ENCODE measurements at places on chromosomes 11 and 22.
A peak's percentile ranks its signal among the peaks of the same experiment; 100 is the strongest.

DNA sequence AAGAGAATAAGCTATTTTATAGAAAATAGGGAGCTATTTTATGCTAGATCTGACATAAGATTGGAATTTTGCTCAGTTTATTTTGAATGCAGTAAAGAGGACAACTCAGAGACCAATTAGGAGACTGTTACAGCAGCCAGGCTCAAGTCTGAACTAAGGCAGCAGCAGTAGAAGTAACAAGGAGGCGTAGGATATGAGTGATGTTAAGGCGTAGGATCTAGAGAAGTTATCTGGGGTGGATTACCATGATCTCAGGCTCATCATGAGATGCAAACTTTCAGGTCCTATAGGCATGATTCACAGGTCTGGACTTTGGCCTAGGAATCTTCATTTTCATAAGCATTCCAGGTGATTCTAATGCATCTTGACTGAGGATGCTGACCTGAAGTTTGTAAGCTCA lies 108.9 kb upstream of the BLID start:
- DNase-seq, result no peak

- no peak for DNase-seq
Observed at GRCh38 chr11:79550809-79551208, 110.0 kb upstream of the TENM4 start.

GRCh38 chr11:1936781-1937615 lies 10.1 kb upstream of the MRPL23 start:
- no peak for DNase-seq

DNA sequence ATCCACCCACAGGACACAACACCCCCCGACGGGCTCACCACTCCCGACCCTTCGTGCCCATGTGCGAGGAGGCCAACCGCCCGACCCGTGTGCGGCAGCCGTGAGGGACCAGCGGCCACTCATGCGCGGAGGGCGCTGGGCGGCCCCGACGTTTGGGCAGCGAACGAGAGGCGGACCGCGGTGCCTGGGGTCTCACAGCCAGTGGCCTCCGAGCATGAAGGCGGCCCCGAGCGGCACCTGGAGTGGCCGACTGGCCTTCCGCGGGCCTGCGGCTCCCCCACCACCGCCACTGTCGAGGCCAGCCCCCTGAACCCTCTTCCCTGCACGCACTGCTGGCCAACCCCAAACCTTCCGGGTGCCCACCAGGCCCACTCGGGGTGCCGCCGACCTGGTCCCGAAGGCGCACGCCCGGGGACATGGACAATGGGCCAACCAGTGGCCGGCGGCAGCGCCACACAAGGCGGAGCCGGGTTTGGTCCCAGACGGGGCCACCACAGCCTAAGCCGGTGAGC lies 4274.9 kb upstream of the OR11H1 start:
- DNase-seq, result no peak

GRCh38 chr11:119567688-119568582 lies 145.0 kb upstream of the THY1 start:
- DNase-seq, result no peak

- no peak for DNase-seq
Observed at GRCh38 chr11:114208377-114208776, 87.8 kb upstream of the NNMT start.

DNA sequence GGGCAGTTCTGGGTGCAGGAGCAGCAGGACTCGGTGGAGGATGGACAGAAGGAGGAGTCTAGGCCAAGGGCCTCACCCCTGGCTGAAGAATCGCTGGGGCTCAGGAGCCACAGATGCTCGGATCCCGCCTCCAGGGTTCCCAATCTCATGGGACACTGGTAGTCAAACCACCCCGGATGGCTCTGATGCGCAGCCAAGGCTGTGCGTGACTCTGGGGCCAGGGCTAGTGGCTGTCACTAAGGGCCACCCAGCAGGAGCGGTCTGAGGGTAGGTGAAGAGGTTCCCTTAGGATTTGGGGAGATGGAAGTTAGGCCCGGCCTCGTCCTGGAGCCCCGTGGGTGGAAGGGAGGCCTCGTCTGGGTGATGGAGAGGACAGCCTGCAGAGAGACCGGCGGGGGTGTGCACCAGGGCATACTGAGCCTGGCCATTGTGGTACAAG lies 300.6 kb downstream of the TBC1D22A start:
- no peak for DNase-seq

DNA sequence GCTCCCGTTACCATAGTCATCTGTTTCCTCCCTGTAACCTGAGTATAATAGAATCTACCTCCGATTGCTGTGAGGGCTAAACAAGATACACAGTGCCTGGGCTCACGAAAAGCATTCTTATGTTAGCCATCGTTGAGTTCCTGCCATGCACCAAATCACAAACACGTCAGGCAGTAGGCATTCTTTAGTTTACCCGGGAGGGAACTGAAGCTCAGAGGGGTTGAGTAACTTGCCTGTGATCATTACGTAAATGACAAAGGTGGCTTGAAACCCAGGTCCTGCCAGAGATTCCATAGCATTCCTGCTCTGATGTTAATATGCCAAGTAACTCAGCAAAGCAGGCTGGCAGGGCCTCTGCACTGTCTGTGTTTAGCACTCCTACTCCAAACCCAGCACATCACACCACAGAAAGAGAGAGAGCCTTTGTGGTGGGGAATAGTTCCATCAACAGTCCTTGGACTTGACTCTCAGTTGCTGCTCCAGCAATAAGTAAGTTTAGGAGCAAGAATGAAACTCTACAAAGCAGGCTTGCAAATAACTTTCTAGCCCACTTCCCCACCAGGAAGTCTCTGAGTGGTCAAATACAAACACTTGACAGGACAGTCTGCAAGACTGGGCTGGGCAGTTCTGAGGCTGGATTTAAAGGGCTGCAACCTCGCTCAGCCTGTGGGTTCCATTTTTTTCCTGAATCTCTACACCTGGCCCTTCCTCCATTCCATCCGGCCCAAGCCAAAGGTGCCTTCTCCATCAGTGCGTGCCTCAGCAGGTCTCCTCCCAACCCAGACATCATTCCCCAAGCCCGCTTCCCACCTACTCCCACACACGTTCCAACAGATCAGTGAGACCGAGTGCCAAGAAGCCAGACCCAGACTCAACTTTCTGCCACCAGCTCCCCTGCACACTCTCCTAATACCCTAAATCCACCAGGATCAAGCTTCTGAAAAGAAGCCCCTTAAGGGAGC lies 1.1 kb downstream of the SCN2B start:
- no peak for DNase-seq

- DNase-seq, result no peak
Observed at GRCh38 chr11:1906611-1907423, 12.7 kb upstream of the TNNT3 start.

DNA sequence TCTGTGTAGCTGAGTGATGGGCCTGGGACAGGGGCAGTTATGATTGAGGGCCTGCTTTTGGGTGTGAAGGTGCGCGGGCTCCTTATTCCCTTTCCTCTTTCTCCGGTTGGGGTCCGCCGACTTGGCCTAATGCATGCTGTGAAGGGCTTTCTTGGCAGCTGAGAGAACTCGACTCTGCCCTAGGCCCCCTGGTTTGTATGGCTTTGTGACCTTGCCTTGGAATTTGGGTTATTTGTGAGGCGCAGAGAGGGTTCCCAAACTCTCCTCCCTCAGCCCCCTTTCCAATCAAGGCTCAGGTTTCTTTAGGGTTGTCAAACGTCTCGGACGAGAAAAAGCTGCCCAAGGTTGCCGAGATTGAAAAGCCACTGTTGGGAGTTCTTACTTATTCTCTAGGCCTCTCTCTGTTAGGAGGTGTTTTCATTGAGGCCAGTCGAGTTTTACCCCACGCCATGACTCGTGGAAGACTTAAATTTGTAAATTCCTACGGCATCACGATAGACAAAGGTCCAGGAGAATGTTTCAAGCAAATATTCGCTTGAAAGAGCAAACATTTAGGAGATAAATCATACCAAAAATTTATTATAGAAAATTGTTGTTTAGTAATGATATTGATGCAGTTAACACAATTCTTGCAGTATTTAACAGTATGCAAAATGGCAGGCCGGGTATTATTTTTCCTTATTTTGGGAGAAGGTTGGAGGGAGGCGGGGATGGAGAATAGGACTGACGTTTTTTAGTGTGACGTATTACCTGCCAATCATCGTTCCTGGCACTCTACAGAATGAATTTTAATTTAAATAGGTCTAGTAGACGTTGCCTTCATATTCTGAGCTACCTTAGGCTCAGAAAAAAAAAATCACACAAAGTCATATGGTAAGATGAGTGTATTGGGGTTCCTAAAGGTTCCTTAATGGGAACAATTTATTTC lies 689 bp downstream of the PDHX start:
- no peak for DNase-seq

- no peak for DNase-seq
Observed at GRCh38 chr11:5593146-5593545, 3.3 kb upstream of the TRIM6 start.

DNA sequence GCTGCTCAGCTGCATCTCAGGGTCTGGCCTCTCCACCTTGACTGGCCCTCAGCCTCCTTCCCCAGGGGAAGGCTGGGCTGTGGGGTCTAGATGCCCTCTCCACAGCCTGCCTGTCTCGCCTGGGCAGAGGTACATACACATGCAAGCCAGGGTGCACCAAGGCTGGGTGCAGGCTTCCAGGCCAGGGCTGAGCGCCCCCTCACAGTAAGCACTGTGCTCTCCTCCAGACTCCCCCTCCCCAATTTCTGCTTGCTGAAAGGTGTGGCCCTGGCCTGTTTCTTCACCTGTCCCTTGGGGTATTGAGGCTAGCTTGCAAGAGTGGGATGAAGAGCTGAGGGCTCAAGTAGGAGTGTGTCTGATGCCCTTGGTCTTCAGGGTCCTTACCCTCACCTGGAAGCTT lies 22.5 kb downstream of the RELT start:
- no peak for DNase-seq

- DNase-seq, result no peak
Observed at GRCh38 chr11:121928597-121929580, 187.1 kb downstream of the BLID start.

- no peak for DNase-seq
Observed at GRCh38 chr22:35230839-35231584, 26.3 kb upstream of the HMGXB4 start.

- peak; percentile 87 for DNase-seq
Observed at GRCh38 chr11:62539238-62539925, 7.2 kb downstream of the AHNAK start.

DNA sequence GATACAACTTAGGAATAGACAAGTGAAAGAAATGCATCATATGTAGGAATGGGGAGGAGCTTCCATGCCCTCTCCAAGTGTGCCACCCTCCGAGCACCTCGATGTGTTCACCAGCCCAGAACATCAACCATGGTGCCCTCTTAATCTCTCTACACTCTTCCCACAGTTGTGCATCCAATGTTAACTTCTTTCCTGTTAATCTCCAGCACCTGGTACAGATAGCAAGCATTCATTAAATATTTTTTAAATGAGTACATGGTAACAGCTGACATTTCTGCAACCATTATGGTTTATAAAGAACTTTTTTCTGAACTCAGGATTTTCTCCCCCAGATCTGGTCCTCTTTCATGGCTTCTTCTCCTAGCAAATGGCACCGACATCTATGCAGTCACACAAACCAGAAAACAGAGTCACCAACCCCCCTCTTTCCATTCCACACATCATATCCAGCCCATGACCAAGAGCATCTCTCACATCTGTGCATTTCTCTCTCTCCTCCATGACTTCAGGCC lies 118.1 kb upstream of the CLPB start:
- no peak for DNase-seq

DNA sequence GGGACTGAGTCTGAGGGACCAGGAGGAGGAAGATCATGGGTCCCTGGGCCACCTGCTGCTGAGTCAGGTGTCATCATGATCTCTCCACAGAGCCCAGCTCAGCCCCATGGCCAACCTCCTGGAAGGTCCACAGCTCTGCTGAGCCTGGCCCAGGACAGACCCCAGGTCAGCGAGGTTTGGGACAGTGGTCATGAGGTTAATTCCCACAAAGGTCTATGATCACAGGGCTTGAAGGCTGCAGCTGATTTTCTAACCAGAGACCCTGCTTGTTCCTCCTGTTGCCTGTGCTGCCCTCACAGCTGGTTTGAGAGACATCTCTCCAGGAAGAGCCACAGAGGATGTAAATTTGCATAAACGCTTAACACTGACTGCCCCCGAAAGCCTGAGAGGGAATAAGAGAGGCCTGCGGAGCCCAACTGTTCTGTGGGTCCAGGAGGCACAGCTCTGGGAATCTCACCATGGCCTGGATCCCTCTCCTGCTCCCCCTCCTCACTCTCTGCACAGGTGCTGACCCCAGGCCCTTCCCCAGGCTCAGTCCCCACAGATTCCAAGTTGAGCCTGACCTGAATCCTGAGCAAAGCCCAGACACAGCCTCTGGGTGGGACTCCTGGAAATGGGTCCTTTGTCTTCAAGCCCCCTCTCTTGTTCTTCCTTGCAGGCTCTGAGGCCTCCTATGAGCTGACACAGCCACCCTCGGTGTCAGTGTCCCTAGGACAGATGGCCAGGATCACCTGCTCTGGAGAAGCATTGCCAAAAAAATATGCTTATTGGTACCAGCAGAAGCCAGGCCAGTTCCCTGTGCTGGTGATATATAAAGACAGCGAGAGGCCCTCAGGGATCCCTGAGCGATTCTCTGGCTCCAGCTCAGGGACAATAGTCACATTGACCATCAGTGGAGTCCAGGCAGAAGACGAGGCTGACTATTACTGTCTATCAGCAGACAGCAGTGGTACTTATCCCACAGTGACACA lies 102.8 kb downstream of the GGTLC2 start:
- DNase-seq, result no peak

DNA sequence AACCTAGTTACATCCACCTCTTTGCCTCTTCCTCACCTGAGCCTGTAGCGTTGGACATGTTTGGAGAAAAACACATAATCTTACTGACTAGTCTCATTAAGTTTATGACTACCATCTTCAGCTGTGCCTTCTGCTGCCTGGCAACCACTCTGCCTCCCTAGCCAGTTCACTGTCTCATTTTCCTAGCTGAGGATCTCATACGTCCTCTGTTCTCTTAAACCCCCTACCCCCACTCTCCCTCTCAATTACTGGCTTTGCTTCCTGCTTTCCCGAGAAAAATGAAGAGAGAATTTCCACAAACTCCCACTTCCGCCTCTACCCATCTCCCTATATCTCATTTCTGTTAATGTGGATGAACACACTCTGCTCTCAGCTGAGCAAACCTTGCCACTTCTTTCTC lies 239.3 kb upstream of the POU2AF2 start:
- DNase-seq, result no peak

DNA sequence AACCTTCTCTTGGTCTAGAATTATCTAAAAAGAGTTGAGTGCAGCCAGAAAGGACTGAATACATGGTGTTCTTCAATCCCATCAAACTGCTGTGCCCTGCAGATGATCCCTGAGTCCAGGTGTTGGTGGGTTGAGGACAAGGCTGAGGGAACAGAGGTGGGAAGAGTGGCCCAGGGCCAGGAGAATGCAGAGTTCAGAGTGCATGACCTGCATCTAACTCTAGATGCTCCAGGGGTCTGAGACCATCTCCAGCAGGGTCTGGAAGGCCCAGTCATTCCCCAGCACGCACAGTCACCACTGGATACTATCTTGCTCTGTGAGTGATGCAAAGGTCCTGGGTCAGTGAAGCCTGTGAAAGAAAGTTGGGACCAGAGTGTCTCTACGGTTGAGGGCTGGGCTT lies 2.1 kb upstream of the VPREB1 start:
- no peak for DNase-seq
